ENCODE measurements at places on chromosomes 3 and 15.

DNA sequence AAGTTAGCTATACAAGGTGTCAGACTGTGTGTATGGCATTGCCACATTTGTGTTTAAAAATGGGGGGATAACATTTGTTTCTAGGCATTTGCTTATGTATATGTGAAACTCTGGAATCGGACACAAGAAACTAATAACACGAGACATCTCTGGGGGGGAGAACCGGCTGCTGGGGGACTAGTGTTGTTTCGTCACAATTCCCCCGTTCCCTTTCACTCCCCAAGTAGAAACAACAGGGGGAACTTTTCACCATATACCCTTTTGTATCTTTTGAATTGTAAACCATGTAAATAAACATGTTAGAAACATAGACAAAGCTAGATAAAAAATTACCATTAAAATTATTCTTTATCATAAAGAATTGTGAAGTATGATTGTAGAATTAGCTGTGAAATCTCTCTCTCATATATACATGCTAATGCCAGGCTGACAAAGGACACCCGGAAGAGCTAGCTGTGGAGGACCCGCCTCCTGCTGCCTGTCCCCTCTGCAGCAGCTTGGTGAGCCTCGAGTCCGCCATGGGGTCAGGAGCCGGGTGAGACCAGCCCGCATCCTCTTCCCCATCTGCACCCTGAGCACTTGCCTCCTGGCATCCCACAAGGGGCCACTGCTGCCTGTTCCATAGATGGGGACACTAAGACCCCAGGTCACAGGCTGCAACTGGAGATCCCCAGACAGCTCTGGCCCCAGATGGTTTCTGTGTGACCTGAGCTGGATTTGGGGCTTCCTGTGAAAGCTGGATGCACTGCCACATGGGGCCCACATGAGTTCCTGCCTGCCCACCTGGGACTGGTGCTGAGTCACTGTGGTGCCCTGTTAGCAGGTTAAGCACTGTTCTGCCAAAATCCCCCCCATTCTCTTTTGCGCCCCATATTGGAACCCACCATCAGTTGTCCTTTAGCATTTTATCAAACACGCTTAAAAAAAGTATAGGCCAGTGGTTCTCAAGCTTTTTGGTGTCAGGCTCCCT, 91.6 kb downstream of the IQSEC1 start:
- DNase-seq, result no peak

DNA sequence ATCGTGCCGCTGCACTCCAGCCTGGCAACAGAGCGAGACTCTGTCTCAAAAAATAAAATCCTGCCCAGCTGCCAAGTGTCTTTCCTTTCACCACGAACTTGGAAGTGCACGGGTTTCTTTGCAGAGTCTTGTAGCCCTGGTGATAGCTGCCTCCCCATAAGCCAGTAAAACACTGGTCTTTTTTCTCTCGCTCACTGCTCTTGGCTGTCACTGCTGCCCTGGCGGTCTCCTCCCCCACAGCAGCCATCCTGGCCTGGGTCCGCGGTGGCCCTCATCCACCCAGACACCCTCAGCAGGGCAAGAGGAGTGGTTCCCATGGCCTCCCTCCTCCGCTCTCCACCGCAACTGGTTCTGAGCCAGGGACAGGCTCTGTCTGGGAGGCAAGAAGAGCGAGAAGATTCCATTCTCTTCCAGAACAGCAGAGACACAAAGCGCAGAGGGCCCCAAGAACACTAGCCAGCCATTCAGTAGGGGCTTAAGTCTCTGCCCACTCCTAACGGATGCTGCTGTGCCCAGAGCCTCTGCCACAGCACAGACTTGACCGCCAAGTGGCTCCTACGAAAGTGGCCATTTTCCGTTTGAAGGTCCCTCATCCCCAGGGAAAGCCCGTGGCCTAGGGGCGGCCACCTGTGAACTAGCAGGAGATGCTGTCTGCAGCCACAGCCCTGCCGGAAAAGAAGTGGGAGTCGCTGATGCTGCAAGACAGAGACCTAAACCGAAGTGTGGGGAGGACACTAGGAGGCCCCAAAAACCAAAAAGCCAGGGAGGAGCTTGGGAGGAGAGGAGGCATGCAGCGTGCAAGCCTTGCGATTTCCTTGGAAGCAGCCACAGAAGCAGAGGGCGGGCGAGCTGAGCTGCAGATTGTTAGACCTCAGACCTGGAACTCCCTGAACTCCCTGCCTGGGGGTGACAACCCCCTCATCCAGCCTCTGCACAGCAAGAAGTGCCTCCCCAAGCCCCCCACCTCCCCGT, 44.1 kb downstream of the KLHL25 start:
- no peak for DNase-seq

GRCh38 chr15:35691173-35691761, 145.3 kb upstream of the DPH6 start:
- DNase-seq, result no peak

GRCh38 chr15:26098801-26099200, 235.7 kb upstream of the ATP10A start:
- no peak for DNase-seq

DNA sequence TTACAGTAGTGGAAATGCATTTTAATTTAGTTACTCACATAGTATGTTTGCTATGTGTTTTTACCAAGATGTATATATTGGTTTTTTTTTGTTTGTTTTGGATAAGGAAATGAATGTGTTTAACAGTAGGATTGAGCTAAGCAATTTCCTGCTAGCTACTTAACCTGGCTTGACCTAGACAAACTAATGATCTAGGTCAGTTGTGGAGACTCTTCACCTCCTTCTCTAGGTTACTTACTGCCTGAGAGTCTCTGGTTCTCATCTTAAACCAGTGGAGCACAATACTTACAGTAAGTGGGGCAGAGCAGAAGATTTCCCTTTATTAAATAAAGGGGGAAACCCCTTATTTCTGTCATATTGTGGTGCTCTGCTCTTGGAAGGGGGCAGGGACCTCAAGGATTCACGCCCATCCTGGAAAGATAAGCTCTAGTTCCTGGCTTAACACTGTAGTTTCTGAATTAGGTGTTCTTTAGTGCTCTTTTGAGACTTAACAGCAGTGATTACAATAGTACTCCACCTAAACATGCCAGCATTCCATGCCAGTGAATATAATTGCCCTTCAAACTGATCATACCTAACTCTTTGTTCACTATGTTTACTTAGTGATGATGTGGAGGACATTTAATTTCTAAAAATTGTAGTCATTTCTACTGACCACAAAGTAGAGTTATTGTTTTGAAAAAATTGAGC, 79.9 kb downstream of the UBP1 start:
- DNase-seq, result no peak

- no peak for DNase-seq
Measured at GRCh38 chr3:157265931-157266330, 106.0 kb upstream of the CCNL1 start.

DNA sequence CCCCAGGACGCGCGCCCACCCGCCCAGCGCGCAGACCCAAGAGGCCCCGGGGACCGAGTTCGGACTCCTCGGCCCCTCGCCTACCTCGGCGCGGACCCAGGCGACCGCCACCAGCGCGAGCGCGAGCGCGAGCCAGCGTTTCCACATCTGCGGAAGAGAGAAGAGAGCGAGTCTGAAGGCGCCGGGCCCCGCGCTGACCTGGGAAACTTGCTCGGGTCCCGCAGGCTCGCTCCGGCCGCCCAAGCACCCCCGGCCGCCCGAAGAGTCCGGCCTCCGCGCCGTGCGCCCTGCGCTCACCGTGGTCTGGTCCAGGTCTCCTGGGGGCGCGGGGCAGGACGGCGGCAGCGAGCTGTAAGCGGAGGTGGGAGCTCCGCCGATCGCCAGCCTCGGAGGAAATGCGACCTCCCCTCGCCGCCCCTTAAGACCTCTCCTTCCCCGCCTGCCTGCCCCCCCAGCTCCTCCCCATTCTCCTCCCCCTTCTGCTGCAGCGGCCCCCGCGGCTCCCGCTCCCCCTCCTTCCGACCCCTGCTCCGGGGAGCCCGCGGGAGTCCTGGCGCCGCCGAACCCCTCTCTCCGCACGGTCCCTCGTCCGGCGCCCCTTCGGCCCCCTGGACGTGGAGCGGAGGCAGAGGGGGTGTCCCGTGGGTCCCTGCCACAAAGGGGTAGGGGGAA, at the start of gene FSTL1:
Gene FSTL1 (minus strand): TSS at position 393 of the 672 bp plus-strand sequence. CDS start 246 bp downstream, at position 147.
- DNase-seq, result no peak

GRCh38 chr15:43511012-43511885, 6.2 kb upstream of the MAP1A start:
- no peak for DNase-seq

- DNase-seq, result no peak
Measured at GRCh38 chr3:963755-964154, 129.1 kb upstream of the CNTN6 start.

DNA sequence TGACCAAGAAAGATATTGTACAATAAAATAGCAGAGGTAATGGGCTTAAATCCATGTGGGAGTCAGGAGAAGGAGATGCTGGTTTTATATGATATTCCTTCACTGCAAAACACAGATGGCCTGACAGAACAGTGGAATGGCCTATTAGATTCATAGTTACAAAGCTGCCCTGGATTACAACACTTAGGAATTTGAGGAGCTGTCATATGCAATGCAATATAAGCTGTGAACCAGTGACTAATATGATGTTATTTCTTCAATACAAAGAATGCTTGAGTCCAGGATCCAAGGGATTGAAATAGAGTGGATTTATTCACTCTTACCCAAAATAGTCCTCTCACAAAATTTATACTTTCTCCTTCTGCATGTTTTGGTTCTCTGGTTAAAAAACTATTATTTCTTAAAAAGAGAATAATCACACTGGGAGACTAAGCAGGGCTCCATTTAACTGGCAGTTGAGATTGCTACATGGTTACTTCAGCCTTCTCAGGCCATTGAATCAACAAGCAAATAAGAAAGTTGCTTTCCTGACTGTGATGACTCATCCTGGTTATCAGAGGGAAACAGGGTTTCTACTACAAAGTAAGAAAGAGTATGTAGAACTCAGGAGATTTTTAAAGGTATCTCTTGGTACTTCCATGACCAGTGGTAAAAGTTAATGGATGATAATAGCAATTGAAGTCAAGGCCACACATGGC, 79.8 kb upstream of the ZPLD1 start:
- DNase-seq, result no peak

- DNase-seq, result no peak
Measured at GRCh38 chr15:25742041-25742730, 120.9 kb downstream of the ATP10A start.

DNA sequence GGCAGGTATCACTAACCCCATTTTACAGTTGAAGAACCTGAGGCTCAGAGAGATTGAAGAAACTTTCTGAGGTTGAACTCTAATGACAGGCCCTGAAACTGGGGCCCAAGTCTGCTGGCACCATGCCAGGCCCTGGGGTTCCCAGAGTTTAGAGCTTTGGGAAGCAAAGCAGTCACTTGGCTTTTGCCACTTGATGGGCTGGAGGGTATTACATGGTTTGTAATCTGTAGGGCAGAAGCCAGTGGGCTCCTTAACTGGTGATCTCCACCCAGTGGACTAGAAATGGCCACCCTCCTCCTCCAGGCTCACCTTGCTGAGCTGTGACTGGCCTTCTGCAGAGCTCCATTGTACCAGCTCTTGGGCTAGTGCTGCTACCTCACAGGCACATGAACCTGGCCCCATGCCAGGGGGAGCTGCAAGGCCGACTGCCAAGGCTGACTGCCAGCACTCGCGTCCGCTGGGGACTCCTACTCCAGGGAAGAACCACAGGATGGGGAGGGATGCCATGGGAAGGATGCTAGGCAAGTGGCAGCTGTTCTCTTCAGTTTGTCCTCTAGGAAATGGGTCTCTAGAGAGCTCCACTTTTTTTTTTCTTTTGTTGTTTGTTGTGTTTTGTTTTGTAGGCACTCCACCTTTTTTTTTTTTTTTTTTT, 104.8 kb downstream of the ETFA start:
- DNase-seq, result no peak

DNA sequence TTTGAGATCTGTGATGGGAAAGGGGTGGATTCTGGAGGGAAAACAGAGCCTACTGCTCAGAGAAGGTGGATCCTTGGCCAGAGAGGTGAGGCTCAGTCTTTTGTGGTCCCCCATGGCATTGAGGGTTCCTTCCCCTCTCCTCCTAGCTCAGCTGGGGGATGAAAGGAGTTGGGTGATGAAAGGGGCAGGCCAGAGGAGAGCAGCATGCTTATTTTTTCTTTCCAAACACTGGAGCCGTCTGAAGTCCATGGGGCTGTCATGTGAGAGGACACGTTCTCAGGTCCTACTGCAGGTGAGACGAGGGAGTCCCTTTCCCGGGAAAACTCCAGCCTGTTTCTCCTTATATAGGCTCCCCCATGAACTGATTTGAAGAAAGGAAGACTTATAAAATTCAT, 71.4 kb downstream of the SCN5A start:
- DNase-seq, result no peak

- no peak for DNase-seq
Measured at GRCh38 chr15:101209285-101209845, 42.5 kb downstream of the CHSY1 start.

DNA sequence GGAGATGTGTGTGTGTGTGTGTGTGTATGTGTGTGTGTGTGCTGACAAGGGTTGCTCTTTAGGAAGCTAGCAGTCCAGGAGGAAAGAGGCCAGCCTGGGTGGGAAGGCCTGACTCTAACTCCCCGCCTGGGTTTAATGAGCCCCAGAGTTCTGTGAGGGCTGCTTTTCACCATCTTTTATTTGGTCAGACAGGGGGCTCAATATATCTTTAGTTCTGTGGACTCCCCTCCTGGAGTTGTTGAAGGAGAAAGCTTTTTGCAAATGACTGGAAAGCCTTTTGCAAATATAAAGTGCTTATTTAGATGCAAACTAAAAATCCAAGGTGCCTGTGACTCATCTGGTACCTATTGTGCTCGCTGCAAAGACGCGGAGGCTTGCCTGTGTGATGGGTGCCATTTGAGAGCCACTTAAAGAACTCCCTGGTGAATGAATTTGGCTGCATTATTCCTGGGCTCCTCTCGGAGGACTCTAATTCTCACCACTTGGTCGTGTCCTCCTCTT, 24.5 kb downstream of the DRD3 start:
- no peak for DNase-seq

DNA sequence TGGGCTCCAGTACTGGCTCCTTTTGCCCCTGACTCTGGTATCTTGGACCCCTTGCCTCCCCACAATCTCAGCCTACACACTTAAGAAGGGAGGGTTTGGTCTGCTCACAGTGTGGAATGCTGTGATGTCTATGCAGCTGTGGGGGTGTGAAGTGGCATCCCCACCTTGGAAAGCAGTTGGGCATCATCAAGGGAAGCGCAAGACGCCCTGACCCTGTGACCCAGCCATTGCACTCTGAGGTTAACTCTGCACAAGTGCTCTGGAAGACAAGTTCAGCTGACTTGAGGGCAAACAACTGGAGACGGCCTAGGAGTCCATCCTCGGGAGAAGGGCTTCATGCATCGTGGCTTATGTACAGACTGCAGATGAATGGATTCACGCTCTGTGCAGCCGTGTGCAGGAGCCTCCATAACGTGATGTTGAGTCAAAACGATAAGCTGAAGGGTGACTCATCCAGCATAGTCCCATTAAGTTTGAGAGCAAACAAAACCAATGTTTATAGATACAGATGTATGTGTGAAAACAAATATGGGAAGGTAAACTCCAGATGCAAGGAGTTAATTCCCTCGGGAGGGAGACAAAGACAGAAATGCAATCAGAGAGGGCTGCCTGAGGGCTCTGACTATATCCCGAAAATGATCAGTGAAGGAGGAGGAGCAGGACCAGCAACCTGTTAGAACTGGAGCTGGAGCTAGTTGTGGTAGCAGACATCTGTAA, 86.8 kb downstream of the LSM3 start:
- no peak for DNase-seq

GRCh38 chr3:168417016-168417415, 321.3 kb upstream of the GOLIM4 start:
- no peak for DNase-seq

GRCh38 chr3:66554178-66554577, 53.4 kb upstream of the LRIG1 start:
- DNase-seq, result no peak
